ENCODE measurements at places on chromosomes 7 and 10. TPM values are rescaled to one million over a fixed set of nuclear protein-coding genes. Genes with fewer than 3 reads are reported as not detected.

- no peaks in the 10 kb centered on the region for H3K27me3 ChIP-seq
- H3K4me3 ChIP-seq = no peak overlapping the region
- no peak overlapping the region for H3K27ac ChIP-seq
- H3K4me1 ChIP-seq = no peaks in the 10 kb centered on the region
These were observed 16.9 kb upstream of the REEP3 start for GRCh38 chr10:63504145-63504881.

DNA sequence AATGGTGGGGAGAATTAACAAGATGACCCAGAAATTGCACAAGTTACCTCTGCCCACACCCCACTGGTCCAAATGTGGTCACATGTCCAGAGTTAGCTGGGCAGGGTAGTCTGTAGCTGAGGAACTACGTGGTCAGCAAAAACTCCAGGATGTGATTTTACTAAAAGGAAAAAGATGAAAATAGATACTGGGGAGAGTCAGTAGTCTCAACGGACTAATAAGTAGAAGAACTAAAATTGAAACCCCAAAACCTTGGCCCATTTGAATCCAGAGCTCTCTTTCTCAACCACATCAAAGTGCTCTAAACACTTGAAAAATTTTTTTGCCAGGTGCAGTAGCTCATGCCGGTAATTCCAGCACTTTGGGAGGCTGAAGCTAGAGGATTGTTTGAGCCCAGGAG is 146.3 kb downstream of the SKIDA1 start:
- no peak overlapping the region for H3K27ac ChIP-seq
- H3K27me3 ChIP-seq = no peaks in the 10 kb centered on the region
- no peaks in the 10 kb centered on the region for H3K36me3 ChIP-seq
- no peaks in the 10 kb centered on the region for H3K4me1 ChIP-seq

DNA sequence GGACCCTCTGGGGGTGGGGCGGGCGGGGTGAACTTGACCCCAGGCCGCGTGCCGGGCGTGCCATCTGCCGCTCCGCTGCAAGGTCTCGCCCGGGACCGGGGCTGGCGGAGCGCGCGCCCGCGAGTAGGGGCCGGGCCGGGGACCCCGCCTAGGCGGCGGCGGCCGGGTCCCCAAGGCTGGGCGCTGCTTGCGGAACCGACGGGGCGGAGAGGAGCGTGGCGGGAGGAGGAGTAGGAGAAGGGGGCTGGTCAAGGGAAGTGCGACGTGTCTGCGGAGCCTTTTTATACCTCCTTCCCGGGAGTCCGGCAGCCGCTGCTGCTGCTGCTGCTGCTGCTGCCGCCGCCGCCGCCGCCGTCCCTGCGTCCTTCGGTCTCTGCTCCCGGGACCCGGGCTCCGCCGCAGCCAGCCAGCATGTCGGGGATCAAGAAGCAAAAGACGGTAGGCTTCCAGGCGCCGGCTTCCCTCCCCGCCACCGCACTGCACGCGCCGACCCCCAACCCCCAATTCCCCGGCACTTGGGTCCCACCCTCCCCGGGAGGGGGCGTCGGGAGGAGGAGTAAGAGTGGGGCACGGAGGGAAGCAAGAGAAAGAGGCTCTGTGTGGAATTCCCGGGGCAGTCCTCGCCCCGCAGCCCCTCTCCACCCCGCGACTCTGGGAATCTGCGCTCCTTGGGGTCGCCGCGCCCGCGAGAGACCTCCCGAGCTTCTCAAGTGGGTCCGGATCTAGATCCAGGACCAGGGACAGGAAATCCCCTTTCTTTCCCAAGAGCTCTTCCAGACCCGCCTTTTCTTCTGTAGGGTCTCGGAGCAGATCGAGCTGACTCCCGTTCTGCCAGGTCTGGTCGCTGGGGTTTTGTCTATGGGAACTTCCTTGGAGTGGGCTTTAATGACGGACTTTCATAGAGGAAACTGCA is at the start of gene PAPSS2:
Gene PAPSS2 (plus strand): TSS at position 308 of the 913 bp plus-strand sequence. CDS start 104 bp downstream, at position 412.
- DNase-seq = peak; percentile 43
- no peaks in the 10 kb centered on the region for H3K27me3 ChIP-seq
- no peaks in the 10 kb centered on the region for H3K36me3 ChIP-seq
- H3K4me3 ChIP-seq = peak within 1 kb of the TSS; percentile 41
- H3K4me1 ChIP-seq = no peaks in the 10 kb centered on the region

GRCh38 chr10:30607814-30608213 is 21.7 kb downstream of the LYZL2 start:
- DNase-seq = no peak
- H3K27ac ChIP-seq = no peak overlapping the region
- no peaks in the 10 kb centered on the region for H3K36me3 ChIP-seq
- H3K4me3 ChIP-seq = no peak overlapping the region

DNA sequence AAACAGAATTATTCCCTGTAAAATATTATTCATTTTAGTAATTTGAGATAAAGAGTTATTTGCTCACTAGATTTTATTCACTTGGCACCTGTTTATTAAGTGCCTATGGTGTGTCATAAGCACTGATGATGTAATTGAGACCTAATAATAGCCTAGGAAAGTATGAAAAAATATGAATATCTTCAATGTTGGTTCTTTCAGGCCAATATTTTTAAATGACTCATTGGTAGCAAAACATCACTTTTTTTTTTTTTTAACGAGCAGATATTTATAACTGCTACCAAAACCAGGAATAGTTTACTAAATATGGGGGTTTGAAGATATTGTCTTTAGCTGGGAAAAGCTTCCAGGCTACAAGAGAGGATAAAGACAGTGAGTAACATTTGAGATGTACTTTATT is 228.0 kb downstream of the PRKG1 start:
- H3K36me3 ChIP-seq = no peaks in the 10 kb centered on the region
- DNase-seq = no peak
- no peaks in the 10 kb centered on the region for H3K27me3 ChIP-seq
- peak overlapping the region; percentile 76 for H3K27ac ChIP-seq

- H3K27ac ChIP-seq = peak overlapping the region; percentile 59
- peak overlapping the region; percentile 97 for H3K4me3 ChIP-seq
- H3K4me1 ChIP-seq = peaks cover 24% of the 10 kb centered on the region
- H3K27me3 ChIP-seq = no peaks in the 10 kb centered on the region
These were observed 432 bp downstream of the TMEM248 start for GRCh38 chr7:66921396-66921917.

DNA sequence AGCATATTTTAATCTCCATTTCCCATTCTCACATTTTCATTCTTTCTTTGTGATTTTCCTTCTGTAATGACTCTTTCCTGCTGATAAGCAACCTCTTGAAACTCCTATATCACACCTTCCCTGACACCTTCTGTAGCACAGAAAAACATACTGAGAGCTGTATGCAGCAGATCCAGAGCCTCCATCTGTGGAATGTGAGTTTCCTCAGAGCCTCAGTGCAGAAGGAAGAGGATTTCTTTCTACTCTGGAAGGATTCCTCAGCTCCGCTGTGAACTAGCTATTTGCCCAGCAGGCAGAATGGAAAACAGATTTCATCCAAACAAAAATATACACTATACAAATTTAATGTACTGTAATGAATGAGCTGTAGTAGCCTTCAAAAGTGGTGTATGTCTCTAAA is 841.3 kb upstream of the ZWINT start:
- no peak for DNase-seq
- no peaks in the 10 kb centered on the region for H3K36me3 ChIP-seq
- H3K4me3 ChIP-seq = no peak overlapping the region
- H3K27me3 ChIP-seq = no peaks in the 10 kb centered on the region
- no peak overlapping the region for H3K27ac ChIP-seq

- no peaks in the 10 kb centered on the region for H3K27me3 ChIP-seq
- H3K27ac ChIP-seq = no peak overlapping the region
- H3K4me1 ChIP-seq = no peaks in the 10 kb centered on the region
- no peaks in the 10 kb centered on the region for H3K36me3 ChIP-seq
These were observed 162.3 kb upstream of the FERD3L start for GRCh38 chr7:19307554-19307953.

DNA sequence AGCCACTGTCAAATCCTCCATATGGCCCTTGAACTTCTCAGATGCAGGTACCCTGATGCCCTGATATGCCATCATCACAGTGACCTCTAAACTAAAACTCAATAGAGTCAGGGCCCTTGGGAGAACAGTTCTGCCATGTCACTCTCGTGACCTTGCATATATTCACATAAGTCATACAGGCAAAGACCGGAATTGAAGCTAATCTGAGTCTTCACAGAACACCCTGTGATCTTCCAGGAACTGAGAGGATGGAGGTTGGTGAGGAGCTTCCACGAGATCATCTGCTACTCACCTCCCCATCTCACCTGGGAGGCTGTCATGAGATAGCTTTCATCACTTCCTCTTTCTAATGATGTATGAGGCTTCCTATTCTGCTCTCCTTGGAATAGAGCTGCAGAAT is 228.7 kb upstream of the CCDC6 start:
- no peaks in the 10 kb centered on the region for H3K27me3 ChIP-seq
- no peak overlapping the region for H3K4me3 ChIP-seq
- DNase-seq = no peak
- H3K4me1 ChIP-seq = no peaks in the 10 kb centered on the region
- H3K27ac ChIP-seq = peak overlapping the region; percentile 86

Gene MMP21
- total RNA-seq = 0.21 TPM

- DNase-seq = no peak
- H3K27me3 ChIP-seq = no peaks in the 10 kb centered on the region
- H3K4me1 ChIP-seq = no peaks in the 10 kb centered on the region
These were observed 1.4 kb upstream of the MUC17 start for GRCh38 chr7:101018271-101019167.

Gene STX1A
- 2.3 TPM for total RNA-seq

- no peaks in the 10 kb centered on the region for H3K27me3 ChIP-seq
- no peaks in the 10 kb centered on the region for H3K36me3 ChIP-seq
- H3K27ac ChIP-seq = no peak overlapping the region
- no peak overlapping the region for H3K4me3 ChIP-seq
- H3K4me1 ChIP-seq = peaks cover 4% of the 10 kb centered on the region
- no peak for DNase-seq
These were observed 22.4 kb downstream of the RHOBTB1 start for GRCh38 chr10:60921633-60922032.

Gene DYNC1I1
- 17.9 TPM for total RNA-seq
